ENCODE measurements at places on chromosomes 12 and 14.

DNA sequence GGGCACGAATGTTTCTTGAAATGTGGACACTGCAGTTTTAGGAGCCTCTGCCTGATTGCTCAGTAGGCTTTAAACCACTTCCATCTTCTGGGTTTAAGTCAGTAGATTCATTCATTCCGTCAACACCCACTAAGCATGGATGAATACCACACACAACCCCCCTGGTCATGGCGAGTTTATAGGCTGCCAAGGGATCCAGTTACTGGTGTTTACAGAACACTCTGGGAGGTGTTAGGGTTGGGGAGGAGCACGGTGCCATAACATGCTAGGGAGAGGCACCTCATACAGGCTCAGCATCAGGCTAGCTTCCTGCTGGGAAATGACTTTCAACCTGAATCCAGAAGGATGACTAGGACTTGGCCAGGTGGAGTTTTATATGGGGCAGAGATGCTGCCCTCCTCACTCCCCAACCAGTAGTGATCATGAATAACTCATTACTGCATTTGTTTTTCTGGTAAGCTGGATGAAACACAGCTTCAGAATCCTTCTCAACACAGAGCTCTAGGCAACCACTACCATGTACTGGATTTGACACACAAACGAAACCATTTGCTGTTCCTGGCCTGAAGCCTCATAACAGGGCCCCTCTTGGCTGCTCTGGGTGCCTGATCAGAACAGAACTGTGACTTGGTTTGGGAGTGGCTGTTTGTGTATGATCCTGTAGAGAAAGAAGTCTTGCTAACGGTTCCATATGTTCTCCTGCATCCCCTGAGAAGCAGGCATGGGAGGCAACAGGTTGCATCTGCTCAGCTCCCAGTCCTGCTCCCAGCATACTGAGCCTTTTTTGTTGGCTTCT, 47.9 kb downstream of the FBXW8 start:
- DNase-seq: no peak

DNA sequence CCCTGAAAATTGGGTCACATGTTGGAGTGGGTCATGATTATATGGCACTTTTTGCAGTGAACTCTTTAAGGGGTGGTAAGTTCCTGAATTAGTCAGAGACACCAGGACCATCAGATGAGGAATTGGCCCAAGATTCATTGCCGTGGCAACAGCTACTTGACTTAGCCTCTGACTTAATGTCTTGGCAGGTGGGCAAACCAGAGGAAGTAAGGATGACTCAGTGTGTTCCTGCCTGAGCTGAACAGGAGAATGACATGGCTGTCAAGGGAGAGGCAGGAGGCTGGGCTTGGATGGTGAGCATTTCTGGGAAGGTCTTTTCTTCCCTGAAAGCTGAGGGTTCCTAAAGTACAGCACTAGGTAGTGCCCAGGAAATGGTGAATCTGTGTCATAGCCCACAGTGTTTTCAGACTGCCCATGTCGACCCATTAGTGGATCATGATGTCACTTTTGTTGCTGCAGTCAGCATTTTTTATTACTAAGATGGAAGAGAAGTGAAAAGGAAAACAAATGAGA, 170.1 kb upstream of the PWP1 start:
- DNase-seq: no peak

DNA sequence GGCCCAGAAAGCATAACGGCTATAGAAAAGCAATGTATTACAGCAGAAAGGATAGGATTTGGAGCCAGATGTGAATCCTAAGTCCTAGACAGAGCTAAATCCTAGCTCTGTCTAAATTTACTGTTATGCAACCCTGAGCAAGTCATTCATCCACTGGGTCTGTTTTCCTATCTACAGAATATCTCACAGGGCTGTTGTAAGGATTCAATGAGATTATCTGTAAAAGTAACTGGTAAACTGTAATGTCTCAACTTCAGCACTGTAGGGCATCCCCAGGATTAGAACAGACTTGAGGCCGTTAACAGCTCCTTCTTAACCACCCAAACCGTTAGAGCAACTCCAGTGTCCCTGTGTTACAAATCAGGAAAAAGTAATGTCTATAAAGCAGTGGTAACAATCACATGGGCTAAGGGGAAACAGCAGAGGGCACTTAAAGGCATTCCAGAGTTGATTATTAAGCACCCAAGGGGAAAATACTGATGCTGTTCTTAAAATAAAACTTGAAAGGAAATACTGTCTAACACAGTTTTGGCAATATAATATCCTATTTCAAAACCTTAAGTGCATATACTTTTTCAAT, 10.1 kb downstream of the GMFB start:
- no peak for DNase-seq

- no peak for DNase-seq
Observed at GRCh38 chr12:23066095-23066494, 441.1 kb downstream of the ETNK1 start.

- DNase-seq: no peak
Observed at GRCh38 chr14:24192933-24193332, 2.3 kb downstream of the TM9SF1 start.

- DNase-seq: no peak
Observed at GRCh38 chr12:53728206-53728605, 954 bp upstream of the CALCOCO1 start.

GRCh38 chr14:79825046-79825521, 386.2 kb downstream of the DIO2 start:
- DNase-seq: no peak

DNA sequence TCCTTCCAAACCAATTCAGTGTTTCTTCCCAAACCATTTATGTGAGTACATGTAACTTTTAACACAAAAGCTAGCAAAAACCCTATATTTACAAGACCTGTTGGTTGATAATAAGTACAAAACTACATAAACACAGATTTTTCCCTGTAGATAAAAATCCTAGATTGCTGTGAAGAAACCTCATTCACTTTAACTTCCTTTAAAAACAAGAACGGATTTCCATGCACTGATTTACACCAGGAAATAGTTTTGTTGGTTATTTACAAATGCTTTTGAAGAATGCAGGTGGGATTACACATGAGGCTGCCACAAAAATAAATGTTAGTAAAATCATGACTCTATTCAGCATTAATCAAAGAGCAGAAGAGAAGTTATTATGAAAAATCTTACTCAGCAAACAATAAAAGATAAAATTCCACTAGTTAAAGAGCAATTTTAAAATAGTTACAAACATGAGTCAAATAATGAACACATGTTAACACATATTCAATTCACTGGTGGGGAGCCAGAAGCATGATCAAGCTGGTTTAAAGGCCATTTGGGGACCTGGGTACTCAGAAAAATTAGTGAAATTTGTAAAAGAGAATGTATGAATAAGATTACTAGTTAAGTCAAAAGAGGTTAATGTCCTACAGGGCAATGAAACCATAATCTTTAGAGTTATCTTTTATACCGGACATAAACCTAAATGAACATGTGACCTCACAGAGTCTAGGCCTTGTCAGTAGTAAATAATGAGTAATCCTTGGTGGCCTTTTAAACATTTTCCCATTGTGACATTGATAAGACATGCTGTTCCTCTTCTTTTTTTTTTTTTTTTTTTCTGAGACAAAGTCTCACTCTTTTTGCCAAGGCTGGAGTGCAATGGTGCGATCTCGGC, 79.9 kb downstream of the PHLDA1 start:
- no peak for DNase-seq

- DNase-seq: no peak
Observed at GRCh38 chr12:122102331-122102730, 23.8 kb downstream of the MLXIP start.

GRCh38 chr12:126547905-126548304, 1482.7 kb downstream of the AACS start:
- no peak for DNase-seq

- no peak for DNase-seq
Observed at GRCh38 chr12:108360487-108360886, 21.4 kb upstream of the CMKLR1 start.

DNA sequence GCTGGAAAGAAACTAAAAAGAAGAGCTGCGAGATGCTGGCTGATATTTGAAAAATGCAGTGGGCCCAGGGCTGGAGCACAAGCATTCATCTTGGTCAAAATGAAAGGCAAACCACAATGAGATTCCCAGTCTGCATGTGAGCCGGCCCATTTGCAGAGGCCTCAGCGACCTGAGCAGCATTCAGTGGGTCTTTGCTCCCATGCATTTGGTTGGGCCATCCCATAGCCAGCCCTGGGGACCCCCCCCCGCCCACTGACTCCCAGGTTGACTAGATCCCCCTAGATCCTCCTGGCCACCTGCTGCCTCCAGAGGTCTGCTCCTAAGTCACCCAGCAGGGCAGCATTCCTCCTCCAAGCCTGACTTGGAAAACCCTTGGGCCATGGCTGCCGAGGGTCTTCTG, 59.8 kb downstream of the PRMT8 start:
- no peak for DNase-seq

DNA sequence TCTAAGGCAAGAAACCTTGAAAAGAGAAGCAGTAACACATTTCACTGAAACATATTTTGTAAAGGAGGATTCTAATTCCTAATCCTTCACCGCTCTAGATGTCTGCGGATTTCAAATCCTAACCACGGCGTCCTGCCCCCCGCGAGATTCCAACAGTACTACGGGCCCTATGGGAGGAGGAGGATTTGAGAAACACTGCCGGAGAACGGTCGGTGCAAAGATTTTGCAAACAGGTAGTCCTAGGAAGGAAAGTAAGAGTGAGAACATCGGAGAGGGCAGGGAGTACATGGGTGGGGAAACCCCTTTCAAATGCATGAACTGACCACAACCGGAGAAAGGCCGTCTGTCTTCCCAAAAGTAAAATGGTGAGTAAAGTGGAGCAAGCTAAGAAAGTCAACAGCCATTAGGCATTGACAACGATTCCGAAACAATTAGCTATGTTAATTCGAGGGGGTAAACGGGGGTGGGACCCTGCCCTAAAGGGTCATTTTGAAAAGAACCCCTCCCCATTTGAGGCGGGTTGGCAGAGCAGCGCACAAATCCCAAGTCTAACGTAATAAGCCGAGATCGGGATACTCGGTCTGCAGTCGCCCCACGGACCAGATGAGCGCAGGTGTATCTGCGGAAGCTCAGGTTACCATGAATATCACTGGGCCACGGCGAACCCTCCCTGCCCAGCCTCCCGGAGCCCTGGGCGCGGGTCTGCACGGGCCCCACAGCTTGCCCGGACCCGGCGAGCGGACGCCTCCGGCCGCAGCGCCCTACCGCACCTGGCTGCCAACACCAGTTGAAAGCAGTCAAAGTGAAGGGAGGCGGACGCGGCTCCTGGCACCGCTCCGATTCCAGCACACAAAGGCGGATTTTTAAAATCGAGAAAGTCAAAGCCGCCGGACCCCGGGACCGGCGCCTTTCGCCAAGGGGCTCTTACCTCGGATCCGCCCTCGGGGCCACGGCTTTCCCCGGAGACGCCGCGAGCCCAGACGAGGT, 662 bp downstream of the EPS8 start:
- DNase-seq: no peak

- no peak for DNase-seq
Observed at GRCh38 chr14:83734431-83734830, 1795.5 kb upstream of the FLRT2 start.

- no peak for DNase-seq
Observed at GRCh38 chr12:28440081-28440608, 249.9 kb downstream of the CCDC91 start.

- no peak for DNase-seq
Observed at GRCh38 chr12:132620113-132620898, 1.7 kb downstream of the P2RX2 start.

GRCh38 chr12:18932715-18933114, 194.8 kb downstream of the CAPZA3 start:
- no peak for DNase-seq

DNA sequence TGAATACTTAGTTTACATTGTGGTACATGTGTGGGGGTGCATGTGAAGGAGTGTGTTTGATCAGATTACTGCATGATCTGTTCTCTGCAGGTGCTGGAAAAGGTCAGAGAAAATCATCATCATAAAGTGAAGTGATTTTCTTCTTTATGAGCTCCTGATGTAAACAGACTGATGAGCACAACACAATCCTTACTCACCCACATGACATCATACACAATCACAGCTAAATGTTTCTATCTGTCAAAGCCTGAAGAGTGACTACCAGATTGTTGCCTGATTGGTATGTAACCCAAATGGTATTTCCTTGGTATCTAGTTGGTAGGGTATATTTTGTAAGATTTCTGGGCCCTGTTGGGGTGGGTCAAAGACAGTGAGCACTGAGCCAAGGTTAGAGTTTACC, 270.8 kb downstream of the FOXG1 start:
- DNase-seq: no peak

DNA sequence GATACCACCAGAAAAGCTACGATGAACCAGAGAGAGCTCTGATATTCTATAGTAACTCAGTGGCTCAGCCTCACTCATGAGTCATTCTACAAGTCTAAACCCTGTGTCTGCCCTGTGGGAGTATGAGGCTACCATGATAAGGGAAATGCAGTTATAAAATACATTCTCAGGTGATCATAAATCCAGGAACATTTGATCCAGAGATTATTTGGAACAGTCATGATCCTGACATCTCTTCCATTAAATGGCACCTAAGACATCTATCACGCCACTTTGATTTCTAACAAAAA, 202.6 kb upstream of the RASSF8 start:
- DNase-seq: no peak

- DNase-seq: no peak
Observed at GRCh38 chr12:108381787-108382436, 42.8 kb upstream of the CMKLR1 start.

DNA sequence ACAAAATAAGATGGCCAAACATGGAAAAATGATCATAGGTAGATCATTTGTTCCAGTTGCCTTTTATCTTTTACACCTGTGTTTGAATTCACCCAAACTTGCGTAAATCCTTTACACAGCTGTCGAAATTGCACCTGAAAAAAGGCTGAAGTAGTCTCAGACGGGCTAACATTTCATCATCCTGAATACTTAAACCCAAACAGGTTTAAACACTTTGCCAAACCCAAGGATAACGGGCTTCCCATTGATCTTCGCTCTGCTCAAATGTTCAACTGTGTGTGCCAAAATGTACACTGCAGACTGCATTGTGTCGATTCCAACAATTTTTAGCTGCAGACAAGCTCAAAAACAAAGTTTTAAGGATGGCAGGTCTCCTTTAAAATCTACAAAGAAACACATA, 288.7 kb upstream of the DDHD1 start:
- DNase-seq: no peak

GRCh38 chr12:79933532-79934264, 1.2 kb downstream of the PPP1R12A start:
- no peak for DNase-seq

DNA sequence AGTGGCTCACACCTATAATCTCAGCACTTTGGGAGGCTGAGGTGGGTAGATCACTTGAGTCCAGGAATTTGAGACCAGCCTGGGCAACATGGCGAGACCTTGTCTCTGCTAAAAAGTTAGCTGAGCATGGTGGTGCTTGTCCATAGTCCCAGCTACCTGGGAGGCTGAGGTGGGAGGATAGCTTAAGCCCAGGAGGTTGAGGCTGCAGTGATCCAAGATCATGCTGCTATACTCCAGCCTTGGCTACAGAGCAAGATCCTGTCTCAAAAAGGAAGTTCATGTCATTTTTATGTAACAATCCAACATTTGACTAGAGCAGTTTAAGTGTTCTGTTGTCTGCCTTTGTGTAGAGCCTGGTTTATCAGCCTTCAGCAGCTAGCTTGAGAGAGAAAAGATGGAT, 6.2 kb downstream of the OXA1L start:
- DNase-seq: no peak
